ENCODE measurements at places on chromosomes 4 and X.

- no peak for DNase-seq
These were observed 203.4 kb downstream of the KIT start for GRCh38 chr4:54861201-54861600.

- no peak for DNase-seq
These were observed 40.1 kb upstream of the KLHL34 start for GRCh38 chrX:21698272-21698671.

DNA sequence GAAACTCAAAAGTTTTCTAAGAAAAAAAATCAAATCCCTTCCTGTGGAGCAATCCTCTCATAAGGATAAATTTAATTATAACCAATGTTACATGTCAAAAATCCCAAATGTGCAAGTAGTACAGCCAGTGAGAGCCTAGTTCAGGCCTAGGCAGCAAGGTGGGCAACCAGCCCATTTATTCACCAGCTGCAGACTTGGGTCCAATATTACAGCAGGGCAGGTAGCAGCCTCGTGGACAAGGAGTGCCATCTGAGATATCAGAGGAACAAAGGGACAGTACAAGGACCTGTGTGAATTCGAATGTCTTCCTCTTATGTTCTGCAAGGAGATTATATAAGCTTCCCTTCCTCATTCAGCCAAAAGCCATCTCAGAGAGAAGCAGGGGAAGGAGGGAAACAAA, 6.6 kb downstream of the HELQ start:
- DNase-seq = no peak

- DNase-seq = no peak
These were observed 1.1 kb downstream of the CFAP299 start for GRCh38 chr4:80336582-80336981.

GRCh38 chr4:105066401-105066800, 80.3 kb upstream of the TET2 start:
- no peak for DNase-seq

Measured in CMK (cell line).